Esophagus mucosa (tissue), 1 donor: ENCODE measurements at places on chromosomes 4 and X. TPM values are rescaled to one million over a fixed set of nuclear protein-coding genes. Genes with fewer than 3 reads are reported as not detected.

AP1S2 gene
- total RNA-seq: 7.5 TPM

COL4A6 gene
- total RNA-seq: 3.1 TPM

DDIT4L gene
- 0.56 TPM for total RNA-seq

MAGEE1 gene
- 0.84 TPM for total RNA-seq

GPR50 gene
- not detected for total RNA-seq

AR gene
- total RNA-seq: 0.48 TPM

PRDM8 gene
- 0.40 TPM for total RNA-seq

MAPK10 gene
- total RNA-seq: 4.3 TPM

PRR32 gene
- total RNA-seq: not detected

MAGEA10 gene
- total RNA-seq: not detected

TEX13B gene
- not detected for total RNA-seq

CTSO gene
- 2.4 TPM for total RNA-seq

TCEAL5 gene
- not detected for total RNA-seq

PPP1R2C gene
- not detected for total RNA-seq

MRPL1 gene
- total RNA-seq: 35.3 TPM

AKAP14 gene
- not detected for total RNA-seq

PLP1 gene
- total RNA-seq: 0.04 TPM

PABPC5 gene
- not detected for total RNA-seq

LINC00632 gene
- total RNA-seq: 3.1 TPM

PNMA6A gene
- total RNA-seq: 0.12 TPM

ERVMER34-1 gene
- 5.1 TPM for total RNA-seq

NR3C2 gene
- 1.1 TPM for total RNA-seq

IGSF1 gene
- 0.08 TPM for total RNA-seq

FGF5 gene
- total RNA-seq: not detected

TAF7L gene
- total RNA-seq: 0.12 TPM

CXCL8 gene
- total RNA-seq: 3.2 TPM

HPRT1 gene
- 28.3 TPM for total RNA-seq

TSPAN7 gene
- total RNA-seq: 11.3 TPM

SPIN2A gene
- not detected for total RNA-seq

RAB9B gene
- total RNA-seq: 0.16 TPM

ATP1B4 gene
- total RNA-seq: not detected

TEX13C gene
- not detected for total RNA-seq

SLC25A31 gene
- not detected for total RNA-seq

BEX1 gene
- not detected for total RNA-seq

ZFP42 gene
- not detected for total RNA-seq

CDKL5 gene
- total RNA-seq: 8.7 TPM

AGA gene
- total RNA-seq: 20.6 TPM

AVPR2 gene
- total RNA-seq: 0.20 TPM

LIMCH1 gene
- 15.5 TPM for total RNA-seq

NOX1 gene
- 0.08 TPM for total RNA-seq

PRSS12 gene
- total RNA-seq: 5.7 TPM

SLC34A2 gene
- total RNA-seq: 4.9 TPM

BEND4 gene
- 0.08 TPM for total RNA-seq

HS6ST2 gene
- total RNA-seq: 8.5 TPM
